Dermis microvascular lymphatic vessel endothelial cell (primary cell): ENCODE measurements at places on chromosomes 2 and 18.
A peak's percentile ranks its signal among the peaks of the same experiment; 100 is the strongest.

DNA sequence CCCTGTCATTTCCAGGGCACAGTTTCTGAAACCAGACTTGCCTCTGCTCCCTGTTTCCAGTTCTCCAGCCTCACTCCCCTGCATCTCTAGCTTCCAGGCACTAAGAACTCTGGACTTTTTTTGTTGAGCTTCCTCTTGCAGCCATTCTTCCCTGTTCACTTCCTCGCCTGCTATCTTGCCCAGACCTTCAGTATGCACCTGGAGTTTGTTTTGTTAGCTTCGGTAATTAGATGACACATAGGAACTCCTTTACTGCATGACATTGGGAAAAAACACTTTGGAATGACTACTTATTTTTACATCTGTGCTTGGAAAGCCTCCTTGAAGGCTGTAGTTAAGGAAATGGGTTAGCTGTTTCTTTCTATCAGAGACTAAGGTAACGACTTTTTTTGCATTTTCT, 35.2 kb downstream of the OTOF start:
- peak; percentile 61 for DNase-seq

DNA sequence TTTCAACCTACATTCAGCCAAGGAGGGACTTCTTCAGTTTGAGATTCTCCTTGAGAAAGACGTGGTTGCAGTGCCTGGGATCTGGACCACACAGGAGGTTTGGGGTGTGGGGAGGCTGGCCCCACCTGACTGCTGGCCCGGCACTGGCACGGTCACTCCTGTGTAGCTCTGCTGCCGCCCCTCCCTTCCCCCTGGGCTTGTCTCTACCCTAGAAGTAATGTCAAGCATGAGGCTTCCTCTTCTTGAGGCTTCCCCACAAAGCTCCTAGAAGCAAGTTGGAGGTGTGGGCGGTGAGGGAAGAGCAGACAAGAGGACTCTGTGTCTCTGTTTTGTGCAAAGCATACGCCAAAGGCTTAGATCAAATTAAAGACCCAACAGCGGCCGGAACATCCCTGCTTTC, 8.7 kb downstream of the KLHL29 start:
- DNase-seq = no peak

DNA sequence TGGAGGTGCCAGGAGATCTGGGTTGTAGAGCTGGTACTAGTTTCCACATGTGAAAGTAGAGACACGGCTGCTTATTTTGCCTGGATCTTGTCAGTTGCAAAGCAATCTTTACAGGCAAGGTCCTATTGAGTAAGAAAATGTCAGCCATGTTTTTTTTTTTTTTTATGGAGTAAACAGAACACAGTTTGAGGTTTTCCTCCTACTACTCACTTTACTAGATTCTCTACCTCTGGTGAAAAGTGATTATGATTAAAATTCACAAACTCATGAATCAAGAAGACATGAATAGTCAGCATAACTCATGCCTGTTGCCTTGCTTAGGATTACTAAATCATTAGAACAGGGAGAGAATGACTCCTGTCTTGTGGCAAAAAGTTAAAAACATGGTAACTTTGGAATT, 70.1 kb upstream of the PNPT1 start:
- no peak for DNase-seq

DNA sequence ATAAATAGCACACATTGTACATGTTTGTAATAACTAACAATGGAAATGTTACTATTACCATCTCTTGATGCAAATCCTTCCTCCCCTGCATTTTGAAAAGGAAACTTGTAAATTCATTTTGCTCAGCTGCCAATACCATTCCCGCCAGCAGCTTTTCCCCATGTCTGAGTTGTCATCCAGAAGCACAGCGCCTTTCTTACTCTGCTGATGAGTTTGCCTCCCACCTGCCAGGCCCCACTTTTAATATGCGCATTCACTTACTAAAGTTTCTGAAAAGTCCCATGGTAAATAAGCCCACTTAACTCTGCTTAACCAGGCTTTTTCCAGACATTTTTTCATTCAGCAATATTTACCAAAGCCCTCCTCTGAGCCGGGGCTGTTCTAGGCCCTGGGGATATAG, 3.9 kb downstream of the CHST10 start:
- no peak for DNase-seq

DNA sequence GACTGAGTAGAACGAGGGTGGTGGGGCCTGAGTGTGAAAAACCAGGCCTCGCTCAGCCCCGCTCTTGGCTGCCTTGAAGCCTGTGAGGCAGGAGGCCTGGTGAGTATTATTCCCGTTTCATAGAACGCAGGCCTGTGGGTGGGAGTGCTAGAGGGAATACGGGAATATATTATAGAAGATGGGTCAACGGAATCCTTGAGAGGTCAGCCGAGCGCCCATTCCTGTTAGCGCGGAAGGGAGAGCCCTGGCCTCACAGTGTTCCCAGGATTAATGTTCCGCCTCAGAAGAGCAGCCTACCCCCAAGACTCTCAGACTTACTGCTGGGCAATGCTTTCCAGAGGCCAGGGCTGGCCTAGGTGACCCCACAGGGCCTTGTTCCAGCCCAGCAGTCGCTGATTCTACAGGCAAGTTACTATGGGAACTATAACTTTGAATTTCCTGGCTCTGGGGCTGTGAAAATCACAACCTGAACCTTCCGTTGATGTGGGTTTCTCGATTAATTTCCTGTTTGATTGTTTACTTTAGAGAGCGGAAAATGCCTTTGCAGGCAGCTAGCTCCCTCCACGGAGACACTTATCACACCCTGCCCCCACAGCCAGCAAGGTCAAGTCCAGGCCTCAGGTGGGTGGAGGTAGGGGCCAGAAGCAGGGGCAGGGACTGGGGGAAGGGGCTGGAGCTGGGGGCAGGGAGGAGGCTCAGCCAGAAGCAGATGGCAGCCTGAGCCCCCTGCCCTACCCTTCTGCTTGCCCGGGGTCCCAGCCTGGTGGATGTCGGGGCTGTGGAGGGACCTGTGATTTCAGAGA, 108.3 kb downstream of the SMAD7 start:
- DNase-seq = peak; percentile 95

- no peak for DNase-seq
These were observed 576.3 kb upstream of the CNTNAP5 start for GRCh38 chr2:123448801-123449200.

DNA sequence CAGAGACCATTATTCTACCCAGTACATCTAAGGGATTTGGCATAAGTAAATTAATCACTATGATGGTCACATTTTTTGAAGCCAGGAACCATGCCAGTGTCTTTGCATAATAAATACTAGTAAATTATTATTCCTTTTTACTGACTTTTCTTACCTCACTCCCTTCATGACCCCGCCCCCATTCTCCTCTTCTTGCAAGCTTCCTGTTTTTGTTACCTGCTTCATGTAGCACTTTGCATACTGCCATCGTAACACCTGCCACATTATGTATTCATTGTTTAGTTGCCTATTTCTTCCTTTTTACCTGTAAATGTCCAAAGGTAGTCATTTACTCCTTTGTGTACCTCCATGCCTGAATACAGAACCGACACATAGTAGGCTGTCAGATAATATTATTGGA, 309.5 kb downstream of the KIAA1328 start:
- DNase-seq = no peak

- DNase-seq = no peak
These were observed 44.2 kb upstream of the OTOS start for GRCh38 chr2:240184656-240185055.

DNA sequence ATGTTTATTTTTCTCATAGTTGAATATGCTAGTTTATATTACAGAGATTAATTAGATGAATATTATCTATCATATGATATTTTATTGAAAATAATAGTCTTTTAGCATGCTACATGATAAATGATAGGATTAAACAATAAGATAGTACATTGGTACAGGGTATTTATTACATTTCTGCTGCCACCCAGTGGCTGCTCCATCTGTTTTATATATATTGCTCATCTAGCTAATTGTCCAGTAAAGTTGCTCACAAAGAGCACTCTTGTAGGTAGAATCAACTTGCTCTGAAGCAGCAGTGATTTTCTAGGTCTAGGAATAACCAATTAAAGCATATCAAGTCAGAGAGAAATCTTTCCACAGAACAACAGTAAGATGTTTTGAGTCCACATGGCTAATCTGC, 183.3 kb downstream of the ASXL3 start:
- DNase-seq = peak; percentile 22

DNA sequence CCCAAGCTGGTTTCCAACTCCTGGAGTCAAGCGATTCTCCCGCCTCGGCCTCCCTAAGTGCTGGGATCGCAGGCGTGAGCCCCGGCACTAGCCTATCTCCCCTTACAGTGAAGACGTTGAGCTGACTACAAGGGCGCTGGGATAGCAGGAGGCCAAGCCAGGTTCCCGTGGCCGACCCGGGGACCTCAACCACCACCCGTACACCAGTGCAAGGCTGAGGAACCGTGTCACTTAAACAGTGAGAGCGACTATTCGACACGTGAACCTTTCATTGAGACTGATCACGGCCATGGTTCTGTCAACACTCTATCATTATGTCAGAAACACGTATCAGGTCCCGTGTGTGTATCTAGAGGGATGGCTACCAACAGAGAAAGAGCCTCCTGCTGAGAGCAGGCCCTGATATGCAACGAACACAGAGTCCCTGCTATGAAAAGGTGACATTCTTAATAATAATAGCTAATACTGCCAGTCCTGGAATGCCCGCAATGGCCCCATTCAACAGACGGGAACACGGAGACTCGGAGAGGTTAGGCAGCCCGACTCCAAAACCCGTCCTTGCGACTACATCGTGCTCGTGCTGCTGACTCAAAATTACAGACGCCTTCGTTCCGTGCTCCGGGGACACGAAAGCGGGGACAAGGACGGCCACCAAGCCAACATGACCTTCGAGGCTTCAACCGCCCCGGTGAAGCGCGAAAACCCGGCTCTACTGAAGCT, 833 bp downstream of the AFG3L2 start:
- DNase-seq = peak; percentile 40

DNA sequence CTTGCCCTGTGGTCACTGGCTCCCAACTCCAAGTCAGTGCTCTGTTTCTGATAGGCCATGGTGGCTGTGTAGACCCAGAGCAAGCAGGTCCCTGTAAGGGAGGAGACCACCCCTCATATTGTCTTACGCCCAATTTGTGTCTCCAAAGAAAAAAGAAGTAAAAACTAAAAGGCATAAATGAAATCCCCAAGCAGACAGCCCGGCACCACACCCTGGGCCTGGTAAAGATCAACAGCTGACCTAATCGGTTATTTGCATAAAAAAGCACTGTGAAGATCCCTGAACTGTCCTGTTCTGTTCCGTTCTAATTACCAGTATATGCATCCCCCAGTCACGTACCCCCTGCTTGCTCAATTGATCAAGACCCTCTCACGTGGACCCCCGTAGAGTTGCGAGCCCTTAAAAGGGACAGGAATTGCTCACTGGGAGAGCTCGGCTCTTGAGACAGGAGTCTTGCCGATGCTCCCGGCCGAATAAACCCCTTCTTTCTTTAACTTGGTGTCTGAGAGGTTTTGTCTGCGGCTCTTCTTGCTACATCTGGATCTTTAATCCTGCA, 364.1 kb upstream of the HS6ST1 start:
- DNase-seq = no peak

- DNase-seq = no peak
These were observed 1.2 kb downstream of the SATB2 start for GRCh38 chr2:199456383-199457146.
